GM20000 (cell line): ENCODE measurements at places on chromosomes 11 and 22.
A peak's percentile ranks its signal among the peaks of the same experiment; 100 is the strongest.

GRCh38 chr22:38824585-38824984, 19.2 kb downstream of the NPTXR start:
- DNase-seq = peak; percentile 77

DNA sequence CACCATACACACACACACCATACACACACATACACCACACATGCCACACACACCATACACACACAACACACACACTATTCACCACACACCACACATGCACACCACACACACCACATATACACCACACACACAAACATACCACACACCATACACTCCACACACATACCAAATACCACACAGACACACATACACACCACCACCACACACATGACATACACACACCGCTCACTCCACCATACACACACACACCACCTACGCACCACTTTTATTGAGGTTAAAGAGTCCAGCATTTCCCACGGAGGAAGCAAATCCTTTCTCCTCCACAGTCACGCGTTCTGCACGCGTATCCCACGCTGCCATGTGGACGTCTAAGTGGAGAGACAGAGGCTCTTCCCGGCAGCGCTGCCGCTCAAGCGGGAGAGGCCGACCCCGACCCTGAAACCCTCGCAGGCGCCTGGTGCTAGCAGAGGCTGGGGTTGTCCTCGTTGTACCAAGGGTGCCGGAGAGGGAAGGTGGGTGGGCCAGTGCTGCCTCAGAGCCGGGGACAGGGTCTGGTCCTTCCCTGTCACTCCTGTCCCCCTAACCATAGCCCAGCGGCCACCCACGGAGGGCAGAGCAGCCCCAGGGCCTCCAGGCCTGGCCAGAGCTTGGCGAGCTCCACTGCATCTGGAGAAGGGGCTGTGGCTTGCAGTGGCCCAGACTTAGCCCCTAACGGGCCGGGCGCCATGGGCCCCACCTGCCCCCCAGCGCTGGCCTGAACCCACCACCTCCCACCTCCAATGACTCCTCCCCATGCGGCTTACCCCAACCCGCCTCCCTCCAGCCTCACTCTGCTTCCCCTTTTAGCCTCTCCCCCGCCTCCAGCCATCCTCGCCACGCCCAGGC, 1495.0 kb downstream of the BRD1 start:
- no peak for DNase-seq

GRCh38 chr11:88508759-88509581, 171.4 kb upstream of the CTSC start:
- peak; percentile 64 for DNase-seq

DNA sequence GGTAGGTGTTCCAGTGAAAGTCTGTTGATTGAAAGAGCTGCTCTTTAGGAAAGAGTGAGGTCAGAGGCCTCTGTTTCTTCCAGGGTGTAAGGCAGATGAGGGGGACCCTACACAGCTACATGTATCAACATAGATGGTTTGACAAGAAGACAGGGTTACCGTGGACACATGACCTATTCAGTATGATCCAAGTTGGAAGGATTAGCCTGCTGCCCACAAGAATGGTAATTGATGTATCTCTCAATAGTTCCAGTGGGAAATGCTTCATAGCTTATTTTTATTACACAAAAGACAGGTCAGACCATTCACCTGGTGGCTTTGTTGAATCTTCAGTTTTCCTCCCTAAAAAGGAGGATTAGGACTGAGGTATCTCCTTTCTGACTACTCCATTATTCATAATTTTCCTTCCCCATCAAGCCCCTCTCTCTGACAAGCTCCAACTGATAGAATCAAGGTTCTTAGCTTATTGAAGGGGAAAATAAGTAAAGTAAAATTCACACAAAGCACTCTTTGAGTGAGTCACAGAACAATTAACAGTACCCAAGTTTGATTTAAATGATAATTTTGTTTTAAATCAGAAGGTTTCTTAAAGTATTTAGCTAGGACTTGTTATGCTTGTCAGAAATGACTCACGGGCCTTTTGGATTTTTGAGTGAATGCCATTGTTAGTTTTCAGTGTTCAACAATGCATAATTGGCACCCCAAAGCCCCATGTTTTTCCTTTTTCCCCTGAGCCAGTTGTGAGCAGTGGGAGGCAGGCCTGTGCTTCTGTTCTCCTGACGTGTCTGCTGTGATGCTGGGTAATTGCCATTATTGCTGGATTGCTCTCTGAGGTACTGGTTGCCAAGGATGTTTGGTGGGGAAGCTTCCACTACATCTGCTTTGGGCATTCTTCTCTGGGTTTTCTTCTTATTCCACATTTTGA, 373.2 kb downstream of the DDX10 start:
- DNase-seq = no peak

- DNase-seq = peak; percentile 60
Measured at GRCh38 chr22:41746567-41747400, 47.5 kb downstream of the MEI1 start.

DNA sequence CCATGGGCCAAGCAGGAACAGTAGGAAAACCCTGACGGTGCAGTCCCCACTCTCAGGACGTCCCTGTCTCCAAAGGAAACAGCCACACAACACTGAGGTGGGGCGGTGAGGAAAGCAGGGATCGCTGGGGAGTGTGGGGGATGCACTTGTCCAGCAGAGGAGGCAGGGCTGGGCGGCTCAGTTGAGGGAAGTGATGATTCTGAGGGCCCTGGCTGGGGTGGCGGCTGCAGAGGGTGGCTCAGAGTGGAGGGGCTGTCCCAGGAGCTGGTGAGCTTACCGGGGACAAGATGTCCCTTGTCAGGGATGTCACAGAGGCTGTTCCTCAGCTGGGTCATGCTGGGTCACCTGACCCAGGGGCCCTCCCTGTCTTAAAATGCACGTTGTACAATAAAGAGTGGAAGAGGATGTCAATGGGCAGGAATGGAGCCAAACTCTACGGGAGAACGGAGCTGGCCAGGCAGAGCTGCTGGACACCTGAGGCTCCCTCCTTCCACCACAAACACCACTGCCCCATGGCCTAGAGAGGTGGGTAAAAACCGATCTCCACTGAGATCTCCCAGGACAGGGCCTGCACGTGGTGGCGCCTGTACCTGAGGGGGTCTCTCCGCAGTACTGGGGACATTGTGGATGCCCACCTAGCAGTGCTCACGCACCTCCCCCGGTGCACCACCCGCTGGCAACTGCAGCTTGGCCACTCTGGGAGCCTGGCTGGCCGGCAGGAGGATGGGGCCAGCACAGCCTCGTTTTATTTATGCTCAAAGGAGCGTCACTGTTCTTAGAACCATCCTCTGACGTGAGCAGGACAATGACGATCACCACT, 9.7 kb upstream of the EFCAB6 start:
- no peak for DNase-seq

DNA sequence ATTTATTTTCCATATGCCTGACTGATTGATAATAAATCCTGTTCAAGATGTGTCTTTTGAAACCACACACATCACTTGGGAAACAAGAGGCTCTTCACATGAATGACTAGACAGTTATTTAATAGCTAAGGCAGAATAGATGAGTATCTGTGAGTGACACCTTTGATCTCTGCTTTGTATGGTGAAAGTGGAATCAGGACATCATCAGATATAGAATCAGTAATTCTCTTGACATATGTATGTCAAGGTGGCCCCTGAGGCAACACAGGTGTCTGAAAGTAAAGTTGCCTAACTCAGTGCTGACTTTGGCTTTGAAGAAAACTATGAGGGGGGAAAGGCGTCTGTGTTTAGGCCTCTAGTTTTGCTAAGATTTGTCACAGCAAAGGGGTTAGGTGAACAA, 11.5 kb upstream of the CASP4 start:
- no peak for DNase-seq

DNA sequence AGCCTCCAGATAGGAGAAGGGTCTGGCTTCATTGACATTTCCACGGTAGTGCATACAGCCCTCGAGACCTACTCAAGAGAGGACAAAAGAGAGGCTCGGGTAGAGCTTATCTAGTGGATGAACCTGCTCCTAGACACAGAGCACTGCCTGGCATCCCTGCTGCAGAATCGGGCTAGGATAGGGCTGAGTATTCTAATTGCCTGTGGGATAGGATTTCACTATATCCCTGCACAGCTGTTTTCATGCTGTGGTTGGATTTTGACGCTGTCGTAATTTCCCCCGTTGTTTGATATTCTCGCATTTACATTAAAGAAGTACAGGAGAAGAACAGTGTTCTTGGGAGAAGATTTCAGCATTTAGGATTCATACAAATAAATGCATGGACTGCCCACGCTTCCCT, 107.8 kb downstream of the KIRREL3 start:
- DNase-seq = no peak

DNA sequence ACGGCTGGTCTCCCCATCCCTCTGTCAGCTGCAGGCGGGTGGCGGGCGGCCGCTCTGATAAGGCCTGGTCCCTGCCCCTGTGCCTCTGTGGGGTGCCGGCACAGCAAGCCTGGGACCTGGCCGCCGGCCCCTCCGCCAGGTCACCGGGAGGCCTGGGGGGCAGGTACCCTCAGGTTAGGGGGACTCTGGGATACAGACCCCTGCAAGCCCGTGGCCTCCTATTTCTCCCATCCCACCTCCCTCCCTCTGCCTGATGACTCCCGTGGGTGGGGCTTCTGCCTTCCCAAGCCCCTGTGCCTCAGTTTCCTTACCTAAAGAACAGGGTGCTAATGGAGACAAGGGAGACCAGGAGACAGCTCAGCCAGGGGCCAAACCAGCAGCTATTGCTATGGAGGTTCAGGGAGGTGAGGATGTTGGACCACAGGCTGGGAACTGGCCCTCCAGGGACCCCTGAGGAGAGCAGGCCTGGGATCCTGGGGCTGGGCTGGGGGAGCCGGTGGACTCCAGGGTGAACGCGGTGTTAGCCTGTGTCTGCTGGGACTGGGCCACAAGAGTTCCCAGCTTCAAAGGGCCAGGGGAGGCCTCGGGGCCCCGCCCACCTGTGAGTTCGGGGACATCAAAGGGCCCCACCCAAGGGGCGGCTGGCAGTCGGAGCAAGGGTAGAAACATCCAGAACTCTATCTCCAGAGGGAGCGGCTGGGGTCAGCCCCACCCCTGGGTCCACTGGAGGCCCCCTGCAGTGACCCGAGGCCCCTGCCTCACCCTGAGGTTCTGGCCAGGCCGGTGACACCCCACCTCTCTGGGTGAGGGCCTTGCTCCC, 32.0 kb upstream of the TH start:
- no peak for DNase-seq

- no peak for DNase-seq
Measured at GRCh38 chr22:49435596-49435995, 392.1 kb downstream of the BRD1 start.

GRCh38 chr11:2310073-2310785, 8.4 kb downstream of the TSPAN32 start:
- DNase-seq = no peak

- no peak for DNase-seq
Measured at GRCh38 chr22:41445129-41446056, 1.2 kb downstream of the TOB2 start.
